Pulmonary artery endothelial cell (primary cell): ENCODE measurements at places on chromosomes 2 and 18. TPM values are rescaled to one million over a fixed set of nuclear protein-coding genes. Genes with fewer than 3 reads are reported as not detected.

The TUBB8B gene
- total RNA-seq, result not detected in 2 replicates

The TRMT61B gene
- total RNA-seq, result 12.0 and 18.2 TPM in 2 replicates

The IL36B gene
- not detected in 2 replicates for total RNA-seq

The DYSF gene
- total RNA-seq, result 82.1 and 110 TPM in 2 replicates

The APLF gene
- total RNA-seq, result 4.2 and 4.8 TPM in 2 replicates

The LIMS3 gene
- total RNA-seq, result 3.3 and 7.3 TPM in 2 replicates
